Activated CD8-positive, alpha-beta memory T cell treated with anti-CD3 and anti-CD28 coated beads for 1 hour (primary cell): ENCODE measurements at places on chromosomes 12 and 14.

DNA sequence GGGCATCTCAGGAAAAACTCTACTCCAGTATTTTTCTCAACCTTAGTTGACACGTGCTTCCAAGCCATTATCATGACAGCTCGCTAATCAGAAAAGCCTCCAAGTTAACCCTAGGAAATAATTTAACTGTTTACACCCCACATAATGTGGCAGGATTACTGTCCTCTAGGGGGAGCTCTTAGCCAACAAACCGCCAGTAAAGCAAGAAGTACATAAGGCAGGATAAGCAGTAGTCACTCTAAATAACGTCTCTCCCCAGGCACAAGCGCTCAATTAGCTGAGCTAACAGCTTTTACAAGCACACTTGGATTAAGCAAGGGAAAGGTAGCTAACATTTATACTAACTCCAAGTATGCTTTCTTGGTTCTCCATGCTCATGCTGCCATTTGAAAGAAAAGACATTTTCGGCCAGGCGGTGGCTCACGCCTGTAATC, 22.8 kb downstream of the APOBEC1 start:
- DNase-seq, result no peak

DNA sequence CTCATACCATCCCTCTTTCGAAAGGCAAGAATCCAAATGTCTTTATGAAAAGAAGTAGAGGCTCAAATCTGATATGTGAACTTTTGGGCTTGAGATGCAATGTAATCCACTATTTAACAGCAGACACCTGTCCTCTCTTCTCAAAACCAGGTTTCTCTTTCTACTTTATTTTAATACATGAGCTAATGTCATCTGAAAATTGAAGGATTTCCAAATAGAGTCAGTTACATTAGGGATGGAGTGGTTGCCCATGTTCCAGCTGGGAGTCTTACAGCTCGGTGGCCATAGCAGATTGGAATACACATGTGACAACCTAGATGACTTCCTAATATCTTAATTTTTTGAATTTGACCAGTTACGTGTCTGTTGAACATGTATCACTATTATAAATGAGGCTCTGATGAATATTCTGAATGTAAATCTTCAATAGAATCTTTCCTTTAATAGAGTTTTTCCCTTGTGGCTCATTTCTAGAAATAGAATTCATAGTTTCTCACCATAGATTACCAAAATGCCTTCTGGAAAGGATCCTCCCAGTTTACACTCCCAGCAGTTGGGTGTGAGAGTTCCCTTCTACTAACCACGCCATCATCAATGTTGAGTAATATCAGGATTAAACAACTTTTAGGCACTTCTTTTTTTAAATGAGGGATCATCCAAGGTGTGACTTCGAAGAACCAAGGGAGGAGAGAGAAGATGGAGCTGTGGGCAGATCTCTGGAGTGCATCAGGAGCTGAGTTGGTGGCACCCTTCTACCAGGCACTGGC, 49.2 kb downstream of the GPR135 start:
- no peak for DNase-seq

DNA sequence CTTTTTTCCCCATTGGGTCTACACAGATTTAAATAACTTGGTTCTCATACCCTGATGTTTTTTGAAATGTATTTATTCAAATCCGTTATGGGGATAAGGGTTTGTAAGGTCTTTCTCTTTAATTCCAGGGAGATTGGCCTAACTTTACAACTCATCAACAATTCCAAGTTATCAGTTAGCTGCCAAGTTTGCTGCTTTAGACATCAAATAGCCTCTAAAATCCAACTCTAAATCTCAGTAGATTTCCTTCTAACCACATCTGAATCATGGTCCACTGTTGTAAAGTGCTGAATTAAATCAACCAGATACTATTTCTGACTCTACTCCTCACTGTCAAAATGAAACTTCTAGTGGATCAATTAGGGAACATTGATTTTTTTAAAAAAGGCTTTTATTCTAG, 364.1 kb upstream of the E2F7 start:
- DNase-seq, result no peak

DNA sequence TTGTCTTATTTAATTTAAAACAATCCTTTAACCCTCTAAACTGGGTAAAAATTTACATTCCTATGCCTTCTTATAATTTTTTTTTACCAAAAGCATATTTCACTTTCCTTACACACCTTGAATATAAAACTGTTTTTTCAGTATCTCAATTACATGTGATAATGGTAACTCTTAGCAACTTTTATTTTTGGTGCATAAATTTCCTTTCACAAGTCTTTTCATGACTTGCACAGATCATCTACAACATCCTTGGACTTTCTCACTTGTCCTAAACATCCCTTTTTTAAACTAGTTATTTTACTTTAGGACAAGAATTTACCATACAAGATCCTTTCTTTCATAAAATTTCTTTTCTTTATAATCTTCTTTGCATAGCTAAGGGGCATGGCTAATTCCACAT, 142.0 kb downstream of the LLPH start:
- no peak for DNase-seq

GRCh38 chr14:106845286-106846087, 1319.1 kb downstream of the TMEM121 start:
- no peak for DNase-seq

GRCh38 chr14:51578853-51579252, 72.9 kb upstream of the FRMD6 start:
- no peak for DNase-seq

DNA sequence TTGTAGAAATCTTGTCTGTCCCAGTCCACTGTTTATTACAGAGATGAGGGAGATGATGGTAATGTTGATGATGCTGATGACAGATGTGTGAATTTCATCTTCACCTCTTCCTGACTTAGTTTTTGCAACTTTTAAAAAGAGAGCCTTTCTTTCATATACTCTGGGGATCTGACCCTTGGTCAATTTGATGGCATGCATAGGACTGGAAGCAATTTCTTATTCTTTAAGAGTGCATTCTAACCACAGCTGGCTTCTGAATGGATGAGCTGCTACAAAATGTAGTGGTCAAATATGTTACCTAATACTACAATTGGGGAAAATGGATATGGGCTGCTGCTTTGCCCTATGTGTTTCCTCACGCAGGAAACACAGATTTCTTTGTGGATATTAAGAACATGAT, 80.8 kb downstream of the MYRFL start:
- DNase-seq, result no peak
